ENCODE measurements at places on chromosomes 2 and 18. TPM values are rescaled to one million over a fixed set of nuclear protein-coding genes. Genes with fewer than 3 reads are reported as not detected.

The STPG4 gene
- 0.21 TPM for total RNA-seq

The GPR75 gene
- total RNA-seq, result 2.7 TPM

The GCKR gene
- not detected for total RNA-seq

The IL36RN gene
- not detected for total RNA-seq

The ANKRD30BL gene
- total RNA-seq, result not detected

The UGT1A3 gene
- not detected for total RNA-seq

The POU3F3 gene
- total RNA-seq, result not detected

The TTN gene
- total RNA-seq, result 16.1 TPM

The IL36A gene
- total RNA-seq, result not detected

GRCh38 chr2:219309278-219309677, at the start of gene PTPRN:
PTPRN (minus strand) TSS chr2:219309401; CDS start chr2:219309332, 69 bp downstream.
- no peak for DNase-seq

DNA sequence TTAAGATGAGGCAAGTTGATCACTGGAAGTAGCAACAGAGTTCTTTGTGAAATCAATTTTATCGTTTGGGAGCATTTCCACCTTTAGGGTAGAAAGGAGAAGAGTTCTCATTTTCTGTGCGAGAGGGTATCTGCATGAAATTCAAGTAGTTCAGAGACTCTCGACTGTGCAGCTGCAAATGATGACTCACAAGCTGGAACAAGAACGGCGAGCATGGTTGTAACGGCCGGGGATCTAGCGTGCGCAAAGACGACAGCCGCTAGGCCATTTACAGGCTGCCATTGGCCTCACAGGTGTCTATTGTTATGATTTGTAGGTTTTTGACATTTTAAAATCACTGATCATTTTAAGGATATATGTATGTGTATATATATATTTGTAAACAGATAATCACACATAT, 5.2 kb downstream of the KLHL29 start:
- DNase-seq, result no peak

GRCh38 chr2:177432703-177433102, 40.1 kb downstream of the AGPS start:
- no peak for DNase-seq

DNA sequence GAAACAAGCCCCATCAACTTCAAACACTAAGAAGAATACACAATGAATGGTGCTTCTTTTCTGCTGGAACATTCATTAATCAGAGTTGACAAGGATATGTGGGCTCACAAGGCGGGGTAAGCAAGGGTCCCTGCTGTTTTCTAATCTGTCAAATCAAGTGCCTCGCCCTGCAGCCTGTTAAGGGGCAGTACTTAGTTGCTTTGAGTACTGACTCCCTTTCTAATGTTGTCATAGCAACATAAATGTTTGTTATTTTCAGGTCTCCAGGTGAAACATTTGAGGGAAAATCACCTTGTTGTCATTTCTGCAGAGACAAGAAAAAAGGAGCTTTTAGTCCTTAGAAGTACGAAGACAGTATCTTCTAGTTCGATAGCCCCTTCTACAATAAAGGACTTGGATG, 284.7 kb upstream of the PKDCC start:
- DNase-seq, result no peak

- no peak for DNase-seq
These were observed 4.8 kb upstream of the ARHGAP15 start for GRCh38 chr2:143124445-143124844.

- no peak for DNase-seq
These were observed 37.8 kb downstream of the RDH14 start for GRCh38 chr2:18522484-18523146.

- DNase-seq, result no peak
These were observed 195.7 kb downstream of the ARL4C start for GRCh38 chr2:234300932-234301823.

DNA sequence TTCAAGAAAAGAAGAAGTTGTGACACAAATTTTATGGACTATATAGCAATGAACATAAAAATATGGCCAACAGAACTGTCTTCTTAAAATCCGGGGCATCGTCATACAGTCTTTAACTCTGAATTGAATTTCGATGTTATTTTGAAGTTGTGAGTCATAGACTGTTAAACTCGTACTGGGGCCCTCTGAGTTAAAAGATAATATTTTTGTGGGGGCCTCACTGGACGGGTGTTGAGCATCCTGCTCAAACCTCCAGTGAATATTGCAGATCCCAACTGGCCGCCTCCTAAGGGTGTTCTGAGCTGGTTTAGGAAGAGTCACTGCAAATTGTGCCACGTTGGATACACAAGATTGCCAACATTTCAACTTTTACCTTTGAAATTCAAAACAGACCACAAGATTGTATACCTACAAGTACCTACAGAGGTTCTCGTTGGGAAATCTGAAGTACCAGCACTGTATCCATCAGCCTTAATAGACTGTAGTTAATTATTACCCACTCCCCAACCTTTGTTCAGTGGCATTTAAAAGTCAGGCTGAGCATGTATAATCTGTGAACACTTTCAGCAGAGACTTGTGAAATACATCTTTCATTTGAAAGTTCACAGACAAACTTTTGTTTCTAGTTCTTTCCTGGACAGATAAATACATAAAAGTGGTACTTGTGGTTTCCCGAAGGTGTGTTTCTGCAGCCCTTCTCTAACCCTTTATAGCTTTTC, 27.8 kb downstream of the KLHL23 start:
- DNase-seq, result no peak

- DNase-seq, result no peak
These were observed 212.0 kb downstream of the TNS1 start for GRCh38 chr2:217790681-217791392.

DNA sequence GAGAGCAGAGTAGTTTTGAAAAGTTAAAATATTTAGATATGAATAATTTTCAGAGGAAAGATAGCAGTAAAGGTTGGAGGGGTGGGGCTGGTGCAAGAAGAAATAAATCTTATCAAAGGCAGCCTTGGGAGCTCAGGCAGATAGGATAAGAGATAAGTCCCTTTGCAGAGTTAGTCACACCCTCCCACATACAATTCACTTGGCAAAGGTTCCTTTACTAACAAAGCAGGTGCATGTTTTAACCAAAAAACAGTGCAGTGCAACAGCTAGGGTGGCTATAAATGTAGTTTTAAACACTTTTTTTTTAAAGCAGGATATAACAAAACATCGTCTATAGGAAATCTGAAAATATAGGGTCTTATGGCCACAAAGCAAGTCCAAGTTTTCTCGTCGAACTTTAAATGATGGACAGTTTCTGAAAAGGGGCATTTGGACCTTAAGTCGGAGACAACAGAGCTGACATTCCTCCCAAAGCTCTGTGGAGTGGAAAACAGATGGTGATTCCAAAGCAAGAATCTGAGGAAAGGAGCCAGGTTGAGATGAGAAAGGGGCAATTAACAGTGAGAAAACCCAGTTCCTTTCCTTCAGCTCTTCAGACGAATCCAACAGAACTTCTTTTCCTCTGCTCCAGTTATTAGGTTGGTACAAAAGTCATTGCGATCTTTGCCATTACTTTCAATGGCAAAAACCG, 53.0 kb downstream of the EPHA4 start:
- DNase-seq, result no peak

DNA sequence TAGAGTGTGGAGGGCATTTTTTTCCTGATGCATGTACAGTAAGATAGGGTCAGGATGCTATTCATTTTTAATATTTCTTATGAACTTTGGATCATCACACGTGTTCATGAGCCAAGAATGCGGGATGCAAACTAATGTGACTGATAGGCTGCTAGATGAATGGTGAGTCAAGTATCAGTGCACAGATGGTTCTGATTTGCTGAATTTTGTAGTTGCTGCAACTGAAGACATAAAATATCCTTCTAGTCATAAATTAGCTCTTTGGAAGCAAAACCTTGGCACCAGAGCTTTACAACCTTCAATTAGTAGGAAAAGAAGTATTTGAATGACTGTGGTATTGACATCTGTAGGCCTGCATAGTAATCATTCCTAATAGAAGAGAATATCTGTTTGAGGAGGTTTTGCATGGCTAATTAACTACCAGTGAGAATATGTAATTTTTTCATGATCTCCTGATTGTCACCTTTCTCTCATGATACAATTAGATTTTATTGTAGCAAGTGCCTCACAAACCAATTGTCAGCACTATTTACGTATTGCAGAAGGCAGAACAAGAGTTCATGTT, 94.0 kb downstream of the VRK2 start:
- no peak for DNase-seq

DNA sequence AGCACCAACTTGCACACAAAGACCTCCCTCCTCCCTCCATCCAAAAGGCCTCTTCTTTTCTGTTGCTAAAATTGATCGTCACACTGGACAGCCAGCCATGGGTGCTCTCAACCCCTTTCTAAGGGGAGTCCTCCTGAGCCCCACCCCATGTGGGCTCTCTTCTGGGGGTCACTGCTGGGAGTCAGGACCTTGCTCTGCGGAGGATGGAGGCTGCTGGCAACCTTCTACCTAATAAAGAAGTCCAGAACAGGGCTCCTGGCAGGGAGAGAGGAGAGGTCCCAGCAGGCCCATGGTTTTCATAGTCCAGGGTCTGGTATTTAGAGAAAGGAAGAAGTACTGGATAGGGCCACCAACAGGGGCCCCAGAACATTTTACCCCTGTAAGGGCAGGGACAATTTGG, 67.6 kb upstream of the OTOS start:
- no peak for DNase-seq

- no peak for DNase-seq
These were observed 82.0 kb upstream of the RANBP2 start for GRCh38 chr2:108637304-108637669.

- DNase-seq, result no peak
These were observed 12.4 kb downstream of the POU3F3 start for GRCh38 chr2:104866122-104866864.

DNA sequence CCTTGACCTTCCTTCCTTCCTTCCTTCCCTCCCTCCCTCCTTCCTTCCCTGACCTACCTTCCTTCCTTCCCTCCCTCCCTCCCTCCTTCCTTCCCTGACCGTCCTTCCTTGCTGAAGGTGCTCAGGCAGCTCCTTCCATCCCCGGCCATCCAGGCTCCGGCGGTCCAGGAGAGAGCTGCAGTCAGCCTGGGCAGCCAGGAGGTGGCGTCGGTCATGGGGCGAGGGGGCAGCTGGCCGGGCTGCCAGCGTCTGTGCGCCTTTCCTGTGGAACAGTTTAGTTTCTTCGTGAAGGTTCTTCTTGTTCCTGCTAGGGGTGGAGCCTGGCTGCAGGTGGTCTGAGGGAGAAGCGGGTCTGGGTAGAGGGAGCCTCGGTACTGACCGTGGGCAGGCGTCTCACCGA, 15.7 kb downstream of the GPR35 start:
- DNase-seq, result no peak

- DNase-seq, result no peak
These were observed 14.1 kb downstream of the MSGN1 start for GRCh38 chr2:17830053-17831034.

GRCh38 chr2:233426619-233427342, 72.5 kb downstream of the DGKD start:
- DNase-seq, result no peak

GRCh38 chr18:49812286-49813068, 856 bp downstream of the ACAA2 start:
- no peak for DNase-seq

Measured in T-helper 17 cell (primary cell).